ENCODE measurements at places on chromosomes 16 and 17.

DNA sequence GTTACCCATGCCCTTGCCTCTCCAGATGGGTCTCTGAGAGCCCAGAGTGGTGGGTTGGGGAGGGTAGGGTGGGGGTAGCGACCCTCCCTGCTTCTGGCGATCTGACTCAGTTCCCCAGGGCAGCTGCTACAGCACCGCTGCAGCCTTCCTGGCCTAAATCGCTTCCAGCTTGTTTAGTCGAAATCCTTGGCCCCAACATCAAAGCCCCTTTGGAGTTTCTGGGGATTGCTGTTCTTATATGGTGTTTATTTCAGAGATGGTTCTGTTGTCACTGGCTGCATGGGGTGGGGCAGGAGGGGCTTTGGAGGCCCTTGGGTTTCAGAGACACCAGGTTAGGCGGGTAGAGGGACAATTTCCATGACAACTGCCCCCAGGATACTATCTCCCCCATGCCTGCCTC lies 35.9 kb downstream of the FZD2 start:
- DNase-seq, result no peak

DNA sequence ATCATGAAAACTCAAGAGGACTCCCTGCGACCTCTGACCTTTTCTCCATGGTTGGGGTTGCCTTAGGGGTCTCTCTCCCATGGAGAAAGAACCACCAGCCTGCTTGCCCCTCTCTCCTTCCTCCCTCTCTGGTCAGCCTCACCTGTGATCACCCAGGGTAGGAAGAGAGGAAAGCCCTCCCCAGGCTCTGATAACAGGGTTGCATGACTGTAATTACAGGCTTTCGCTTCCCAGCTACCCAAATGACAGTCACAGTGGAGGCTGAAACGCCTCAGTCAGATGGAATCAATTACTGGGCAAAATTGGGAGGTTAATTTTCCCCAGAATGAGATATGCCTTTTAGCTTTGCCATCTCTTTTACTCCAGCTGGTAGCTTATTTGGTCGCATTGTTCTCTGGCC lies 265.8 kb upstream of the SOX9 start:
- DNase-seq, result no peak

DNA sequence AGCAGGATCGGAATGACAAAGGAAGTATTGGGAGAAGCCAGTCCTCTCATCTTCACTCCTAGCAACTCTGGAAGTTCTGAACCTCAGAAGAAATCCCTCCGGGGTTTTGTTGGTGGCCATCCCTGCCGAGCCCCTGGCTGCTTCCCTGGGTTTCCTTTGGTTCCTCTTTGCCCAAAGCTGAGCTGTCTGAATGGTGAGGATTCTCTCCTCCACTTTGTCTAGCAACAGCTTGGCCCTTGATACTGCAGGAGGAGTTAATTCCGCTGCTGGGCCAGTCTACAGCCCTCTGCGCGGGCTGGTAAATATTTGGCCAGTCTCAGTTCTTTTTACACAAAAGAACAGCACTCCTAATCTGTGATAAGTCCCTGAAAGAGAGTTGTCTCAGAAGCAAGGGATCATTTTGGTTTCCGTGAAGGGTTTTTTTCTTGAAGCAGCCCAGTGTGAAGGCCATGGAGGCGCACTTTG lies 170.9 kb downstream of the RAB11FIP4 start:
- DNase-seq, result no peak

DNA sequence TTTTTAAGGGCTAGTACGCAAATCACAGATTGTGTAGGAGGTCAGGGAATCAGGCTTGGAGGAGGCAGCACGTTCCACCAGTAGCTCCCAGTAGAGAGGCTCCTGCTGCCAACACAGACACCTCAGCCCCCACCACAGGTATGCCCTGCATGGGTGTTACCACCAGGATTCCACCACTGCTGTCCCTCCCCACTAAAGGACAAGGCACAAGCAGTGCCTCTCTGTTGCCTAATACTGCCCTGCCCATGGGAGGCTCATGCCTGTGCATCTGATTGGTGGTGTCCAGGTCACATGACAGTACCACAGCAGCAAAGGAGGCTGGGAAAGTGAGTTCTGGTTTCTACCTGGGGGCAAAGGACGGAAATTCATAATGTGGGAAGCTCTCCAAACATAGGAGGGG lies 33.6 kb upstream of the CACNG4 start:
- no peak for DNase-seq

DNA sequence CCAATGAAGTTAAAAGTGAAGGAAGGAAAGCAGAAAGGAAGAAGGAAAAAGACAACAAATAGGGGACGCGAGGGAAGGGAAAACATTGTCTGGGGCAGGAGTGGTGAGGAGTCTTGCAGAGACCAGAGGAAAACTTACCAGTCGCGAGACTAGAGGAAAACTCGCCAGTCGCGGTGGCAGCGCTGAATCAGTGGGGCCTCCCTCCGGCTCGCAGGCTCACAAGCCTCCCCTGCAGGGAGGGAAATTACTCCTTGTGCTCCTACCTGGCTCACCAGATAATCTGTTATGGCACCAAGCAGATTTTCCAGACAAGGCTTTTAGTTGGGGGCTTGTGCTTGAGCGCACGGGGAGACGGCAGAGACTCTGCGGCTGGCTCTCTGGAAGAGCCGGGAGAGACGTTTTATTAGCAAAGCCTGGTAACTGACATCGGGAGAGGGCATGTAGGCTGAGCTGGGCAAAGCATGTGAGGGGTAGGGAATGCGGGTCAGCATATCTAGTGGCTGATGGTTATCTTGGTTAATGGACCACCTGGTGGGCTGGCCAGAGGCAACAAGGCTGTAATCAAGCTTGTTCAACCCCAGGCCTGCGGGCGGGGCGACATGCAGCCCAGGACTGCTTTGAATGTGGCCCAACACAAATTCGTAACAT lies 37.1 kb downstream of the LCMT1 start:
- no peak for DNase-seq

DNA sequence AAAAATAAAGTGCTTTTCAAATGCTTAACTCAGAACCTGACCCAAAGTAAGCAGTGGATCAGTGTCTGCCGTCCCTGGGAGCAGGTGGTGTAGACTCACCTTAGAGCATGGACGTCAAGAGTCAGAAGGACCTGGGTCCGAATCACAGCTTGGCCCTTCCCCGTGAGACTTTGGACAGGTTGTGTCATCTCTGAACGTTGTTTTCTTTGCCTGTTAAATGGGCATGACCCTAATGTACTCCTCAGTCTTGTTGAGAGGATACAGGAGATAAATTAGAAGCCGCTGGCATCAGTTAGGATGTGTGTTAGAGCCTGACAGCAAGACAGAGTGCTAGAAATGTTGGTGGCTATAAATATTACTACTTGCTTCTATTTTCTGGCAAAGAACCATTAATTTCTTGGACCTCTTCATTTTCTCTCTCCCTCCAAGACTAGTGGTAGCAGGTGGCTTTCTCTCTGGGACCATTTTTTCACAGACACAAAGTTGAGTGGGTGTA lies 68.8 kb downstream of the RAB11FIP4 start:
- DNase-seq, result no peak

DNA sequence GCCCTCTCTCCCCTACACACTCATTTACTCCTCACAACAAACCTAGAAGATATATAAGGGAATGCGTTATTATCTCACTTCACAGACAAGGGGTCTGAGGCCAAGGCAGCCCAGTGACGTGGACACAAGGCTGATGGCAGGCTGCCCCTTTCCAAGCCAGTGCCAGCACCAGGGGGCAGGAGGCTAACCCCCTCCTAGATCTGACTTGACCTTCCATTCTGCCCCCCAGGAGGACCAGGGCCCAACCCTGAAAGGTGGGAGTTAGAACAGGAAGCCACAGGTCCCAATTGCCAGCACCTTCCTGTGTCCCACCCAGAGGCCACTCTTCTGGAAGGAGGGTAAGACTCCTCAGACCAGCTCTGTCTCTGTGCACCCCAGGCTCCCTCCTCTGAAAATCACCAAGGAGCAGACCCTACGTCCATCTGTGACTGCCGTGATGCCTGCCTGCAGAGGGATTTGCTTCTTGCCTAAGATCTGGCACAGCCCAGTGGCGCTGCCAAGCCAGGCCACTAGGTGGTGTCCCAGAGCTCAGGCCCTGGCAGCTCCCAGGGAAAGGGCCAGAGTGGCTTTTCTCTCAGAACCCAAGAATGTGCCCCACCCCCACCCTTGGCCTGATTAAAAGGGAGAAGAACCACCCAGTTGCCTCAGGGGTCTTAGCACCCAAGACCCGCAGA lies 42.4 kb upstream of the MRPS23 start:
- peak; percentile 51 for DNase-seq

DNA sequence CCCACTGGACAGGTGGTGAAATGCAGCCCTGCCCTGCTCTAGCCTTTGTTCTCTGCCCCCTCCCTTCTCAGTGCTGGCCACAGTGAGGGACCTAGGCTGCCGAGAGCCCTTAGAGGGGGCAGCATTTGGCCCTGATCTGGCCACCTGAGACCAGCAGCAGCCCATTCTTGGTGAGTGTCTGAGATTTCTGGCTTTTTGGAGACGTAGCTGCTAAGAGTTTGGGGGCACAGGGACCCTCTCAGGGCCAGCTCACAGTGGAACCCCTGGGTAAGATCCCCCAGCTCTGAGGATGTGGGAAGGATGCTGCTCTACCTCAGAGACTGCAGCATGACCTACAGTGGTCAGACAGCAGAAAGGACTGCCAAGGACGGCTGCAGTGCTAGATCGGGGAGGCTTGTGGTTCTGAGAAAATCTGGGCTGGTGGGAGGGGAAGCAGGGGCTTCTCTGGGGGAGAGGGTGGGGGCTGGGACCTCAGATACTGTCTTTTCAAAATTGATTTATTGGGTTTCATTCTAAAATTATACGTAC lies 13.3 kb downstream of the GRB7 start:
- DNase-seq, result no peak

DNA sequence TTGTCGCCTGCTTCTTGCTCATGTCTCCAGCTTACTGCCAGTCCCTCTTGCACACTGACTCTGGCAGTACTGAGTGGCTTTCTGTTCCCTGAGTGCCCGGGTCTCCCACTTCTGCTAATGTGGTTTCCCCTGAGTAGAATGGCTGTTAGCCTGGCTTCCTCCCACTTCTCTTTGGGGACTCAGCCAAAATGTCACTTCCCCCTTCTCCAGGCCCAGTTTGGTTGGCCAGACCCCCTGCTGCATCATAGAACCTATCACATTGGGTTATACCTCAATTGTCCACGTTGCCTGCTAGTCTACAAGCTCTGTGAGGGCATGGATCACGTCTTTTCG lies 304.4 kb downstream of the HS3ST3B1 start:
- DNase-seq, result peak; percentile 54

- no peak for DNase-seq
Measured at GRCh38 chr16:12229759-12230594, 253.4 kb downstream of the SNX29 start.

DNA sequence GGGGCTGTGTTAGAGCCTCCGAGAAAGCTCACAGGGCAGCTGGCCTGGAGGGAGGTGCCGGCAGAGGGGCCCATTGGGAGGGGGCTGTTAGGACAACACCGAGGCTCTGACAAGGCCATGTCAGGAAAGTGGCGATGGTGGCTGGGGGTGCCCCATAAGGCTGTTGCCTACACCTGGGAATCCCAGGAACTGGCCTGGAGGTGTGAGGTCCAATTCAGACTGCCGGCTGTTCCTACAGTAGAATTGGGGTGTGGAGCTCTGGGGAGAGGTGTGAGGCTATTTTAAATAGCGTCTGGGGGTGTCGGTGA lies 155.0 kb upstream of the CHMP6 start:
- no peak for DNase-seq
